ENCODE measurements at places on chromosomes 4 and X.

- no peak for DNase-seq
Measured at GRCh38 chr4:123064390-123064789, 142.0 kb upstream of the NUDT6 start.

GRCh38 chr4:80276931-80277330 is 10.5 kb downstream of the FGF5 start:
- no peak for DNase-seq

DNA sequence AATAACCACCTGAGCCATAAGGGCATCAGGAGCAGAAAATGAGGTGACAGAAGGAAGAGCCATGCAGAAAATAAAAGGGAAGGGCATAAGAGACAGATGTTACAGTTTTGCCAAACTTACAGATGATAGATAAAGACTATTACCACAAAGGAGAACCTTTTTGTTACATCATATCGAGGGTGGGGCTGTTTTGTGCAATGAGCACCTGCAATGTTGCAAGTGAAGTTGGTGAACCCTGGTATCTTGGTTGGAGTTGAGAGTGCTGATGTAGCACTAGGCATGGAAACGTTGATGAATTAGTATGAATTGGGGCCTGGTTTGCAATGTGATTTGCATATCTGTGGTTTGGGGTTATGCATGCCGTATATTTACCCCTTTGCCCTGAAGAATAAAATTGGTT is 119.8 kb upstream of the TEX13D start:
- no peak for DNase-seq

GRCh38 chrX:147846676-147847075 is 65.0 kb upstream of the FMR1 start:
- DNase-seq = no peak

- no peak for DNase-seq
Measured at GRCh38 chr4:174859904-174860303, 30.9 kb upstream of the GLRA3 start.

DNA sequence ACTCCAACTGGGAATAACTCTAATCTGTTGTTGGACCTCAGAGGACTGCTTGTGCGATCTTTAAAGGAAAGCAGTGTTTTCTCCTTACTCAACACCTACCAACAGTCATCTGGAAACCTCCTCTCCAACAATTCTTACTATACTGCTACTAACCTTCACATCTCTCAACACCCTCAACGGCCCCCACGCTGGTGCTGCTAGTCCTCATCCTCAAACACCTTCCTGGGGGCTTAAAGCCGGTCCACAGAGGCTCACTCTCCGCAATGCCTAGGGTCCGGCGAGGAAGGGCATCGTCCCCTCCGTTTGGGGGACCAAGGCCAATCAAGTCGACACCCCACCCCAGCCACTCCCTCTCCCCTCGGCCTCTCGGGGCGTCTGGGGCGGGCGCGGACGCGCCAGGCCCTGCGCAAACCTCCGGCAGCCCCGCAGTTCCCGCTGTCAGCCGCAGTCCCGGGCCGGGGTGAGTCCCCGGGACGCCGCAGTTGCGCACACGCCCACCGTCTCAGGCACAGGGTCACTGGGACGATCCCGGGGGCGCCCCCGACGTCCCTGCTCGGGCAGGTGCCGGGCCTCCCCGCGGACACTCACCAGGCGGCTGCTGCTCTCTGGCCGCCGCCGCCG is 418 bp downstream of the TAB3 start:
- DNase-seq = no peak

- DNase-seq = no peak
Measured at GRCh38 chr4:135032670-135033069, 831.1 kb upstream of the PABPC4L start.

DNA sequence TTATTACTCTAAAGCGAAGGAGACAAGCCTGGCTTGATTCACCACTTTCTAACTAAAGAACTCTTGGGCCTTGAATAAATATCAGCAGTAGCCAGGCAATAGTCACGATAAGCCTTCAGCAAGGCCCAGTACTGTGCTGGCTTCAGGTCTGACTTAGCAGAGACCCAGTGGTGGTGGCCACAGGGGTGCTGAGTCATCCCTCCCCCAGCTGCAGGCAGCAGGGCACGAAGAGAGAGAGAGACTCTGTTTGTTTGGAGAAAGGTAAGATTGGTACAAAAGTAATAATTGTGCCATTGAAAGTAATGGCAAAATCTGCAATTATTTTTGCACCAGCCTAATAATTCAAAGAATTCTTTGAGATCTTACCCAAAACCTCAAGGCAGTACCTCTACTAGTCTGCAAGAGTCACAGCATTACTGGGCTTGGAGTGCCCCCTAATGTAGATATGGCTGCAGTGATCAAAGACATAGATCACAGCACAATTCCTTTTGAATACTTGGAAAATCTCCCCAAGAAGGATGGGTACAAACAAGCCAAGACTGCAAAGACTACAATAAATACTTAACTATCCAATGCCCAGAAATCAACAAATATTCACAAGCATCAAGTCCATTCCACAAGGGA is 159.5 kb upstream of the USP38 start:
- no peak for DNase-seq

GRCh38 chr4:173174184-173174583 is 5.6 kb downstream of the GALNT7 start:
- no peak for DNase-seq

DNA sequence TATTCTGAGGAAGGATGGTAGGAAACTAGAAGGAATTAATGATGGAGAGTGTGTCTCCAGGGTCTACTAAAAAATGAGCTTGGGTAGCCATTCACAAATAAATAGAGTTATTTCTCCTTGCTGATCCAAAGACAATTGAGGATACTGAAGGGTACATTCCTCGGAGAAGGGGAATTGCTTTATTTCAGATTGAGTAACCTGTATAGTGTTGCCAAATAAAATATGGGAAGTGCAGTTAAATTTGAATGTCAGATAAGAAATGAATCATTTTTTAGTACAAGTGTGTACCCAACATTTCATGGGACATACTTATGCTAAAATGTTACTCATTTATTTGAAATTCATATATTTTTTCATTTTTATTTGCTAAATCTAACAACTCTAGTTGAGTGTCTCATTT is 16.0 kb upstream of the VSIG1 start:
- no peak for DNase-seq

DNA sequence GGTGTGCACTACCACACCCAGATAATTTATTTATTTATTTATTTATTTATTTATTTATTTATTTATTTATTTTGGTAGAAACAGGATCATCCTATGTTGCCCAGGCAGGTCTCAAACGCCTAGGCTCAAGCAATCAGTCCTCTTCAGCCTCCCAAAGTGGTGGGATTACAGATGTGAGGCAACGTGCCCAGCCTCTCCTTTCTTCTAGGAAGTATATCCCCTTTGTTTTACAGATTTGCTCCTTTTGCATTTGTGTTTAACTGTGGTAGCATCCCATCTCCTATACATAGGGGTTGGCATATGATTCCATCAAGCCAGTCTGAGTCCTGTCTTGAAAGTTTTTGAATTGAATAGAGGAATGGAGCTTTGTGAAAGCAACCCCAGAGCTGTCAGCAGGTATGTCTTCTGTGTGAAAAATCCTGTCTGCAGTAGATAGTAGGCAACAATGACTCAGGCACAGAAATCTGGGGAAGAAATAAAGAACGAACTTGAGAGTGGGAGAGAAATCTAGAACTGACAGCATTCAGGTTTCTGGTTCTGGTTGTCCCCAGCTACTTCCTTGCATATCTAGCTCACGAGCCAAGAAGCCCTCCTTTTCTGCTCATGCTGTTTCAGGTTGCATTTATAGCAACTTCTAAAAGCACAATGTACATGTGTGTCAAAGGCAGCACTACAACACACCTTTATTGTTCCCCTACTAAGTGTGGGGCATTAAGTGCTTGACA is 113.7 kb upstream of the LSM6 start:
- no peak for DNase-seq

DNA sequence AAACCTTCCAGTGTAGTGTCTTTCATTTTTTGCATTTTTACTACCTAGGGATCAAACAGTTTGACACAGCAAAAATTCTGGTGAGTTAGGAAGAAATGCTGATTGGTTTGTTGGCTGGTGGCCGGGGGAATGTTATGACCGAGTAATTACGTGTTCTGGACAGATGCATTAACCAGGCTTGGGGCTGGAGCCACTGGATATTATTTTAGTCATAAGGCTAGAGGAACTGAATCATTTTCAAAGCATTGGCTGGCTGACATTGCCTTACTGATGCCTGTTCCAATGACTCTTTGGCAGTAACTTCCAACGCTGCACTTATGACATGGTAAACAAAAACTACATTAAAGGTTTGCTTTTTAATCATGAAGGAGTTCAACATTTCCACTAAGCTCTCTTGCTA is 84.6 kb downstream of the FBXO8 start:
- no peak for DNase-seq

DNA sequence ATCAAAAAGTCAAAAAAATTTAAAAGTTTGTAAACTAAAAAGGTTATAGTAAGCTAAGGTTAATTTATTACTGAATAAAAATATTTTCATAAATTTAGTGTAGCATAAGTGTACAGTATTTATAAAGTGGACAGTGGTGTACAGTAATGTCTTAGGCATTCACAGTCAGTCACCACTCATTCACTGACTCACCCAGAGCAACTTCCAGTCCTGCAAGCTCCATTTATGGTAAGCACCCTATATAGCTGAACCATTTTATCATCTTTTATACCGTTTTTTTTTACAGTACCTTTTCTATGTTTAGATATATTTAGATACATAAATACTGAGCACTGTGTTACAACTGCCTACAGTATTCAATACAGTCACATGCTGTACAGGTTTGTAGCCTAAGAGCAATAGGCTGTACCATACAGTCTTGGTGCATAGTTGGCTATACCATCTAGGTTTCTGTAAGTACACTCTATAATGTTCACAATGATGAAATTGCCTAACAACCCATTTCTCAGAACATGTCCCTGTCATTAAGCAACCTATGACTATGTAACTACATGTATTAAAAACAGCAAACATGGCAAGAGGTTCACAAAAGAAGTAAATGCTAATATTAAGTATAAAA is 18.6 kb downstream of the ACSL4 start:
- DNase-seq = no peak

- DNase-seq = no peak
Measured at GRCh38 chr4:118351851-118352827, 664 bp downstream of the PRSS12 start.

- no peak for DNase-seq
Measured at GRCh38 chr4:47717188-47717587, 120.7 kb downstream of the CORIN start.

DNA sequence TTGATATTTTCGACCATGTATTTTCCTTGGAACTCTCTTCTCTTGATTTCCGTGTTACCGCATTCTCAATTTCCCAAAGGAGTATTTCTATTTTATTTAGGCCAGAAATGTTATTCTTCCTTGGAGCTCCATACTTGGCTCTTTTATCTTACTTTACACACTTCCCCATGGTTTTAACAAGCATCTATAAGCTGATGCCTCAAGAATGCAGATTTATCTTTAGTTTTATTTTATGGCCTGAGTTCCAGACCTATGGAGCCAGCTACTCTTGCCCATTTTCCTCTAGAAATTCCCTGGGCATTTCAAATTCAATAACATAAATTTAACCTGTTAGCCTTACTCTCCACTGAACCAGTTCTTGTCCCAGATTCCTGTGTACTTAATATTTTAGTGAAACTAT is 43.7 kb downstream of the SULT1E1 start:
- no peak for DNase-seq

- no peak for DNase-seq
Measured at GRCh38 chr4:80305466-80305865, 30.1 kb upstream of the CFAP299 start.

DNA sequence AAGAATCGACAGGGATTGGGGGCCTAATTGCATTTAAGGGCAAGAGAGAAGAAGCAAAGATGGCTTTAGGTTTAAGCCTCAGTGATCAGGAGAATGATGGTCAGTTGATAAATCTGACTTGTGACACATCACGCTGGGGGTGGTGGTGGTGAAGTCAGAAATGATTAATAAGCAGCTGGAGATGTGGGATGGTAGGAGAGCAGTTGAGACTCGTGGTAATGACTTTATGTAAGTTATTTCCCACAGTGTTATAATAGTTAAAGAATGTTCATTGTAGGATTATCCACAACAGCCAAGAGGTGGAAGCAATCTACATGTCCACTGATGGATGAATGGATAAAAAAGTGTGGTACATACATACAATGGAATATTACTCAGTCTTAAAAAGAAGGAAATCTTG is 178.9 kb upstream of the GPC4 start:
- DNase-seq = no peak

GRCh38 chr4:52822972-52823701 is 39.0 kb upstream of the RASL11B start:
- DNase-seq = no peak

All from cortex of kidney (tissue), 1 donor.